ENCODE measurements at places on chromosomes 11 and 22. TPM values are rescaled to one million over a fixed set of nuclear protein-coding genes. Genes with fewer than 3 reads are reported as not detected.

RAB38 gene
- total RNA-seq = 1.0 TPM

MUC6 gene
- total RNA-seq = 0.01 TPM

MOV10L1 gene
- total RNA-seq = not detected

OR52H1 gene
- total RNA-seq = not detected

TMPRSS6 gene
- total RNA-seq = not detected

ELFN2 gene
- total RNA-seq = 6.8 TPM

CSNK2A3 gene
- 1.9 TPM for total RNA-seq

MAP6 gene
- total RNA-seq = 1.9 TPM

SLC25A18 gene
- total RNA-seq = 0.45 TPM

MLC1 gene
- total RNA-seq = not detected

SCGB1D2 gene
- 0.48 TPM for total RNA-seq

CBLIF gene
- total RNA-seq = not detected

OR4D9 gene
- total RNA-seq = not detected

CTSF gene
- total RNA-seq = 40.9 TPM

PHOX2A gene
- not detected for total RNA-seq

NRGN gene
- total RNA-seq = 9.7 TPM

LARGE2 gene
- 1.6 TPM for total RNA-seq

FOLH1 gene
- total RNA-seq = not detected

BAIAP2L2 gene
- 7.4 TPM for total RNA-seq

TIMM8B gene
- 70.1 TPM for total RNA-seq

TNNI2 gene
- not detected for total RNA-seq

RAB3IL1 gene
- 23.0 TPM for total RNA-seq

NXPE4 gene
- not detected for total RNA-seq

BTBD18 gene
- not detected for total RNA-seq

OR56A1 gene
- not detected for total RNA-seq

SCN3B gene
- total RNA-seq = 0.25 TPM

KRTAP5-9 gene
- total RNA-seq = not detected

NPAS4 gene
- not detected for total RNA-seq

KDELR3 gene
- 17.9 TPM for total RNA-seq

YPEL4 gene
- 0.13 TPM for total RNA-seq

PITPNM1 gene
- 39.8 TPM for total RNA-seq

SUSD2 gene
- 62.5 TPM for total RNA-seq

CASP5 gene
- not detected for total RNA-seq

NXF1 gene
- total RNA-seq = 41.1 TPM

PIH1D2 gene
- total RNA-seq = 1.1 TPM

SELENOM gene
- total RNA-seq = 71.9 TPM
